Activated CD4-positive, CD25-positive, alpha-beta regulatory T cell treated with anti-CD3 and anti-CD28 coated beads, Interleukin-2, amount 50 U/mL, for 16 hours (primary cell): ENCODE measurements at places on chromosomes 4 and X.

GRCh38 chr4:76429636-76430035 lies 5.4 kb upstream of the SHROOM3 start:
- DNase-seq, result no peak

GRCh38 chr4:37561196-37561802 lies 124.9 kb downstream of the RELL1 start:
- no peak for DNase-seq

- no peak for DNase-seq
These were observed 18.3 kb downstream of the MAGED2 start for GRCh38 chrX:54825716-54826438.

DNA sequence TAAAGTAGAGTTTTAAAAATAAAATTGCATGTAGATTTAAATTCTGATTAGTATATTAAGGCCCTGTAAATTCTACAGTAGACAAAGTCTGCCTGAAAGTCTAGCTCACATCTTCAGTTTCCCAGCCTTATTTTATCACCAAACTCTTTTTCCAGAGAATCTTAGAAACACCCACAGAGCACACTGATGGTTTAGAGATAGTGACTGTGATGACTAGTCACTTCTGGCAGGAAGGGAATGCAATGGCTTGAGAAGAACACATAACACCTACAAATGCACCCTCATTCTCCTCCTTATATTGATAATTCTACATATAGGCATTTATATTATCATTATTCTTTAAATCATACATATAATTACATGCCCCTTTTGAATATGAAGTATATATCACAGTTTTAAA lies 232.9 kb downstream of the ARAP2 start:
- DNase-seq, result no peak

DNA sequence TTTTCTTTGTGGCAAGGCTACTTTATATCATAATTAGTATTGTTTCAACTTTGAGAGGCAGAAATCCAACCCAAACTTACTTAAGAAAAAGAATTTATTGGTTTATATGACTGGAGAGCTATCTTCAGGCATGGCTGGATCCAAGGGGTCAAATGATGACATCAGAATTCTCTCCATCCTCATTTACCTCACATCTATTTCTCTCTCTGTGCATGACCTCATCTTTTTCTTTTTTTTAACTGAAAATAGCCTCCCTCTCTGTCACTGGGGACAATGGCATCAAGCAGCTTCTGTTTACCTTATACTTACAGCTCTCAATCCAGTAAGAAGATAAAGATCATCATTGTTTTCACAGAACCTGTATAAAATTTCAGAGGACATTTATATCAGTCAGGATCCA lies 12.0 kb upstream of the EXOC1L start:
- no peak for DNase-seq

DNA sequence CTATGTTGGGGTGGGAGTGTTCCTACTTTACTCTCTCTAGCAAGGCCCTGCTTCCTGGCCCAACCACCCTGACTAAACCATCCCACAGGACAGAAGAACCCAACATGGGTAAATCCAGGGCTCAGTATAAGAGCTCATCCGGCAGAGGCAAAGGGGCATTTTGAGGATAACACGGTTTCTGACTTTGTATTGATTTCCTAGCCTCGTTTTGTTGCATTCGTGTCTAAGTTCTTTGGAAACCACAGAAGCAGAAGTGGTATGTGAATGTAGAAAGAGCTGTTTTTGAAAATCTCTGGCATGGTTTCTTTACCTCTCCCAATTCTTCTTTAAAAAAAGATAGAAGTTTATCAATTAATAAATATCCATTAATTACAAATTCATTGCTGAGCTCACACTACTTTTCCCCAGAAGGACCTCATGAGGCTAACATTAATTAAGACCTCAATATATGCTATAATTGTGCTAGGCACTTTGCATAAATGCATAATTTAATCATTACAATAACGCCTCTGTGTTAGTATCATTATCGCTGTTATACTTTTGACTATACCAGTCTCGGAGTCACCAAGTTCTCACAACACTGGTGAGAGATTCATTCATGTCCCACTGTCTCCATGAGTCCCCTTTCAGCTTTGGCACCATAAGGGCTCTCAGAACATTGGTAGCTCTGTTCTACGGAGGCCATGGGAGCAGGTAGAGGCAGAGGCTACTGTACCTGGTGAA lies 5.8 kb upstream of the CLNK start:
- DNase-seq, result no peak

- DNase-seq, result no peak
These were observed 71.3 kb downstream of the PRPS1 start for GRCh38 chrX:107699616-107700015.

DNA sequence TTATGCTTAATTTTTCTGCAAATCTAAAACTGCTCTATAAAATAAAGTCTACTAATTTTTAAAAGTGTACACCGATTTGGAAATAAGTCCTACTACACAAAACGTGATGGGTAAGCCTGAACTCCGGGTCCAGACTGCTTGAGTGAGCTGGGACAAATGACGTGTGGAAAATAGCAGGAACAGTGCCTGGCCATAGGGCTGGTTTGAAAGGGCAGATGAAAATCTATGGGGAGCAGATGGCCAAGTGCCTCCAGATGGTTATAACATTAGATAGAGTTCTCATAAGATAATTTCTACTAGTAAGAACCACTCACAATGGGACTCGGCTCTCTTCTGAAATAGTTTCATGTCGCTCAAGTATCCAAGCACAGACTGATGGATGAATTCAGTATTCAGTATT lies 52.5 kb downstream of the F11 start:
- no peak for DNase-seq

- no peak for DNase-seq
These were observed 87.2 kb downstream of the AREG start for GRCh38 chr4:74531963-74532794.

DNA sequence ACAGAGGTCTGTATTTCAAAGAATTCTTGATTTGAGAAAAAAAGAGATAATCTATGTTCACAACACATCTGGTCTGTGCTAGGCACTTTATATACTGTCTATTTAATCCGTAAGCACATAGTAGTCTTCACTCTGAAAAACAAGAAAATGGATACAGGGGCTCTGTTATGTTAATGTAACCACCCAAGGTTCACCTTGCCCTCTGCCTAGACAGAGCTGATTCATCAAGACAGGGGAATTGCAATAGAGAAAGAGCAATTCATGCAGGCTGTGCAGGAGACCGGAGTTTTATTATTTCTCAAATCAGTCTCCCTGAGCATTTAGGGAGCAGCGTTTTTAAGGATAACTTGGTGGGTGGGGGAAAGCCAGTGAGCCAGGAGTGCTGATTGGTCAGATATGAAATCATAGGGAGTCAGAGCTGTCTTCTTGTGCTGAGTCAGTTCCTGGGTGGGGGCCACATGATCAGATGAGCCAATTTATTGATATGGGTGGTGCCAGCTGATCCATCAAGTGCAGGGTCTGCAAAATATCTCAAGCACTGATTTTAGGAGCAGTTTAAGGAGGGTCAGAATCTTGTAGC lies 92.9 kb upstream of the TNIP3 start:
- no peak for DNase-seq

GRCh38 chr4:92303621-92304027 lies at the start of gene GRID2:
Gene GRID2 (plus strand): TSS chr4:92303966.
- no peak for DNase-seq

GRCh38 chr4:129970801-129971200 lies 874.8 kb downstream of the C4orf33 start:
- DNase-seq, result no peak

DNA sequence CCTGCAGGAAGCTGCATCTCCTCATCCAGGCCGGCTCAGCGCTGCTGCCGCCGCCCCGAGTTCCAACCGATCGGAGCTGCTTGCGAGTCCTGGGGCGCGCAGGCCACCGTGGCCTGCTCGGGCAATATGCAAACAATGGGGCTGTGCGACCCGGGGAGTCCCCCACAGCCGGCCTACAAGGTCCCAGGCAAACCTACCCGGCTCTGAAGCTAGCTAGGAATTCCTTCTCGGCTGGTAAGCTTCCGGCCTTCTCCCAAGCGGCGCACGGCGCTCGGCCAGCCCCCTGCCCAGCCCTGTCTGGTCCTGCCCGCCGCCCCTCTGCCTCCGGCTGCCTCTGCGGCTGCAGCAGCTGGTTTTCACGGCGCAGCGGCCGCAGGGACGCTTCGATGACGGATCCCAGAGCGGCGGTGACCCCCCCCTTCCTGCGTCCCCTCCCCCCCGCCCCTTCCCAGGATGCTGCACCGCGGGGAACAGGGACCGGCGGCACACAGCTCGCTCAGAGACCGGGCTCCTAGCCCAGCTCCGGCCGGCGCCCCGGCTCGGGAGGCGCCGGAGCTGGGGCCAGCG lies 59.4 kb downstream of the TSC22D3 start:
- no peak for DNase-seq

- no peak for DNase-seq
These were observed 72.8 kb downstream of the MANBA start for GRCh38 chr4:102687982-102688433.

GRCh38 chrX:16653424-16653823 lies 3.5 kb downstream of the S100G start:
- no peak for DNase-seq

GRCh38 chr4:168978001-168978700 lies 31.9 kb downstream of the CBR4 start:
- no peak for DNase-seq

DNA sequence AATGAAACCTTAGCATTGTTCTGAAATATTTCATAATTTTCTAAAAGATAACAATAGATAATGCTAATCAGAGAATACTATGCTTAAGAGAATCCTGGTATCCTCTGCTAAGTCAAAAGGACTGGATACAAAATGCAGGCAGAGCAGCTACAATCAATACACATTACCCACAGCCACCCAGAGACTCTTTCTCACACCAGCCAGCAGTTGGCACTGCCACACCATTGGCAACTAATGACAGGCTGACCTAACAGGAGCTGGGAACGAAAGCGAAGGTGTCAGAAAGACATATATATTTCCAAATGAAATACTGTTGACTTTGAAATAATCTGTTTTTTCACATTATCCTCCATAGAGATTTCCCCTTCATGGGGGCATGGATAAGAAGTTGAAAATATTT lies 122.6 kb upstream of the PLAC1 start:
- no peak for DNase-seq
